ENCODE measurements at places on chromosomes 7 and 10. TPM values are rescaled to one million over a fixed set of nuclear protein-coding genes. Genes with fewer than 3 reads are reported as not detected.

DNA sequence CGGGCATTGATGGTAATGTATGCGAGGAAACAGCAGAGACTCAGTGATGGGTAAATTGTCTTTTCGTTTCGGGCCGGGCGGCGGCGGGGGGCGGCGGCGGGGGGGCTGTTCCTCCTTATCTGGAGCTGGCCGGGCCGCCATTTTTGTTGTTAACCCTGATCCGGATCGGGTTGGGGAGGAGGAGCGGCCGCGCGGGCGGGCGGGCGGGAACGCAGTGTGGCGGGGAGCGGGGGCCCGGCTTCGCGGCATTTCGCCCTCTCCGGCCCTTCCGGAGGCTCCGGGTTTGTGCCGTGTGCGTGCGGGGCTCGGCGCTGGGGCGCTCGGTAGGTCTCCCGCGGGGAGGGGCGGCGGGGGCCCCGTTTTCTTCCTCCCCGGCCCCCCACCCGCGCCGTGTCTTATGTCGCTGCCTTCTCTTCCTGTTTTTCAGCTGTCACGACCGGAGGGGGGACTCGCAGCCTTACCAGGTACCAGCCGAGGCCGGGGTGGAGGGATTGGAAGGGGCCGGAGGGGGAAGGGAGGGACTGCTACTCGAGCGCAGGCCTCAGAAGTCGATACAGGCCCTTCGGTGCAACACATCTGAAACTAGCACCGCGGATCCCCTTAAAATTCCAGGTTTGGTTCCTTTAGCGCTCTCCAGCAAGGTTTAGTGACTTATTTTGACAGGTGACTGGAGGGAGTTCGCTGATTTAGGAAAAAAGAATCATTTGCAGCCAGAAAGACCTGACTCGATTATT is 820 bp downstream of the WAC start:
- peak; percentile 92 for DNase-seq

PTPRN2 gene
- 2.6 TPM for total RNA-seq

PLA2G12B gene
- total RNA-seq = not detected

DNA sequence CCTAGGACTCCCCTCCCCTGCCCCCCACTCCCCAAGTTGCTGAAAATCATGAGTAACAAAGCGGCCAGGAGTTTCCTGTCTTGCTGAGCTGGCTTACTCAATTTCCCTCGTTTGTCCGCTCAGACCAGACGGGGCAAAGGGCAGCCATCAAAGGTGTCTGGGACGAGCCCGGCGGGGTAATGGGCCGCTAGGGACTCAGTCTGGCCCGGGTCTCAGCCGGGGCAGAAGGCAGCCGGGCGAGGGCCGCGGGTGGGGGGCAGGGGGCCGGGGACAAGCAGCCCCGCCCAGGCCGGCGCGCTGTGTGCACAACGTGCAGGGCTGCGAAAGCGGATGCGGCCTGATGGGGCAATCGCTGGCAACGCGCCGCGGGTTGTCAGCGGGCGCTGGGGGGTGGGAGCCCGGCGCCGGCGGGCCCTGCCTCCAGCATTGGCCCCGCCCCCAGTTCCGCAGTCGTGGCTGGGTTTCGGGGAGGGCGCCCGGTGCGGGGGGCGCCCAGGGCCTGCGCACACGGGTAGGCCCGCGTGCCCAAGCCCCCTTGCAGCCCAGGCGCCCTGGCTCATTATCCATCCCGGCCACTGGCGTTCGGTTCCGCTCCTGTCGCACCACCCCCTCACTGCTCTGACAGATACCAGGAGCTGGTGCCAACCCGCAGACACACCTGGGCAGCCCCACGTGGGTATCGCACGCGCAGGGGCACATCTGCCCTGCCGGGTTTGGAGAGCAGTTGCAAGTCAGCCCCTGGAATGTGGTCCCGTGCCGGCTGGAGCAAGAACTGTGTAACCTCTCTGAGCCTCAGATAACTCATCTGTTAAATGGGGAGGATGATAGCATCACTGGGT is 35.1 kb downstream of the DNAJB12 start:
- peak; percentile 99 for DNase-seq

DNA sequence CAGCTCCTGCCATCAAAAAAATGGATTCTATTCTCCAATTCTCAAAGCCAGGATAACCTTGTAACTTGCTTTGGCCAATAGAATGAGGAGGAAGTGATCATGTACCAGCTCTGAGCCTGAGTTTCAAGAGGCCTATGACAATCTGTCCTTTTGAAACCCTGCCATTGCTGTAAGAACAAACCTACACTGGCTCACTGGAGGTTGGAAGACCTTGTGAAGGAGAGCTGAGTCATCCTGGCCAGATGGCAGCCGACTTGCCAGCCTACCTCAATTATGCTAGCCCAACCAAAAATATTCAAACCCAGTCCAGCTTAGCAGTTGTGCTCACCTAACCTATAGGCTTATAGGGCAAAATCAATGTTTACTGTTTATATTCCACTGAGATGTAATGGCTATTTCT is 93.0 kb downstream of the HGF start:
- DNase-seq = no peak

GRCh38 chr10:23065181-23065948 is 30.0 kb upstream of the MSRB2 start:
- no peak for DNase-seq

- no peak for DNase-seq
Measured at GRCh38 chr10:102335184-102335583, 60.3 kb upstream of the NFKB2 start.

- no peak for DNase-seq
Measured at GRCh38 chr7:110386006-110386405, 704.9 kb upstream of the LRRN3 start.

GRCh38 chr7:154287356-154287755 is 235.2 kb downstream of the DPP6 start:
- DNase-seq = no peak

DNA sequence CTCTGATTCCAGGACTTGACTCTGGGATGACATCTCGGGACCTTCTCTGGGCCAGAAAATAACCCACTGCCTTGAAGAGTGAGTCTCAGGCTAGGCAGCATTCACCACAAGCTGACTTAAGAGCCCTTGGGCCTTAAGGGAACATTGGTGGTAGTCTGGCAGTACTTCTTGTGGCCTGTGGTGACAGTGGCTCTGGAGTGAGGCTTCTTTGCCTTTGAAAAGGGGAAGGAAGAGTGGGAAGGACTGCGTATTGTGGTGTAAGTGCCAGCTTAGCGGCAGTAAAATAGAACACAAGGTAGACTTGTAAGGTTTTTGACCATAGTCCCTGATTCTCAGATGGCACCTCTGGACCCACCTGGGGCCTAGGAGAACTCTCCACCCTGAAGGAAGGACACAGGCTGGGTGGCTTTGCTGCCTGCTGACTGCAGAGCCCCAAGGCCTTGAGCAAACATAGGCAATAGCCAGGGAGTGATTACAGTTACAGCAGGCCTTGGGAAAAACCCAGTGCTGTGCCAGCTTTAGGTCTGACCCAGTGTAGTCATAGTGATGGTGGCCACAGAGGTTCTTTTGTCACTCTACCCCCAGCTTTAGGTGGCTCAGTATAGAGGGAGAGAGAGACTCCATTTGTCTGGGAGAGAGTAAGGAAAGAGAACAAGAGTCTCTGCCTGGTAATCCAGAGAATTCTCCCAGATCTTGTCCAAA is 483.9 kb downstream of the SH2D4B start:
- no peak for DNase-seq

- DNase-seq = no peak
Measured at GRCh38 chr7:73941836-73942551, 81.0 kb downstream of the TMEM270 start.

DNA sequence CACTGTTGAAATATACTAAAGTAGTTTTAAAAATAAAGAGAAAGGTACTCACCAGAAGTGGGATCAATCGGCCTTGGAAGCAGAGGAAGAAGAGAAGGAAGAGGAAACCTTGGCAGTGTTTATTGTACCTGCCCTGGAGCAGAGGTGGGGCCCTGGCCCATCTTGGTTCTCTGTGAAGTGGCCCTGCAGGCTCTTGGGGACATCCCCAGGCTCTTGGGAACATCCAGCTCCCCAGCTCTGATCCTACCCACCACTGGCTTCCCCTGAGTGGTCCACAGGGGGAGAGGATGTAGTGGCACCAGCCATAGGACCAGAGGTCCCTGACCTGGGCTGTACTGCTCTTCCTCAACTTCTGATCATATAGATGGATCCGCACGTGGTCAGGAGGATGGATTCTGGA is 22.3 kb upstream of the RET start:
- peak; percentile 43 for DNase-seq

DNA sequence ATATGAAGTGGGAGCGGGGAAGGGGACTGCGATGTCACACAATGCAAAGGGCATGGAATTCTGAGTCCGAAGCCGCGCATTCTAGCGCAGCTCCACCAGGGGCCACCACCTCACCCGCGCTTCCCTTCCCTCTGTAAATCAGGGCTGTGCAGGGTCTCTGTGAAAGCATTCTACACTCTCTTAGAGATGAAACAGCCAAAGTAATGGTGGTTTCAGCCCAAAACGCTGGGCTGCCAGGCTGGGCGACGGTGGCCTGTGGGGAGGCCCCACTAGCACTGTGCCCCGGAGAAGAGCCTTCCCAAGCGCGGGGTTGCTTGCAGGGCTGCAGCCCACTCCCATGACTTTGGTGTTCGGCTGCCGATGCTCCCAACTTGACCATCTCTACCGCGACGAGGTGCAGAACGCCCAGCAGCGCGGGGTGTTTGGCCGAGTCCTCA is 11.4 kb downstream of the ATG9B start:
- no peak for DNase-seq

DNA sequence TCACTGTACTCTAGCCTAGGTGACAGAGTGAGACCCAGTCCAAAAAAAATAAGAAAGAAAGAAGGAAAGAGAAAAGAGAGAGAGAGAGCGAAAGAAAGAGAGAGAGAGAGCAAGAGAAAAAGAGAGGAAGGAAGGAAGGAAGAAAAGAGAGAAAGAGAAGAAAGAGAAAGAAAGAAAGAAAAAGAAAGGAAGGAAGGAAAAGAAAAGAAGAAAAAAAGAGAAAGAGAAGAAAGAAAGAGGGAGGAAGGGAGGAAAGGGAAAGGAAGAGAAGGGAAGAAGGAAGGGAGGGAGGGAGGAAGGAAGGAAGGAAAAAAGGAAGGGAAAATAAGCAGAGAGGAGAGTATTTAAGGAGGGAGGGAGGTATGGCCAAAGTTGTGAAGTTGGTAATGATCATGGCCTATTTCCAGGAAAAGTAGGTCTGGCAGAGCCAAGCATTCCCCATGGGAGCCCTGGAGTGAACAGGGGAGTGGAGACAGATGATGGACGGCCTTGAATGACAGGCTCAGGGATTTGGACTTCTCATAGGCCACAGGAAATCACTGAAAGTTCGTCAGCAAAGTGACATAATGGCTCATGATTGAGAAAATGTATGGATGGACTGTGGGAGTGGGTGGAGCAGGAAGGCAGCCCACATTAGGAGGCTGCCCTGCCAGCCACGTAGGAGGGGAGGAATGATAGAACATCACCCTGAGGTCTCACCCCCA is 44.8 kb upstream of the CUX1 start:
- no peak for DNase-seq

RP9 gene
- total RNA-seq = 8.0 TPM

SMO gene
- total RNA-seq = 6.9 TPM

DNA sequence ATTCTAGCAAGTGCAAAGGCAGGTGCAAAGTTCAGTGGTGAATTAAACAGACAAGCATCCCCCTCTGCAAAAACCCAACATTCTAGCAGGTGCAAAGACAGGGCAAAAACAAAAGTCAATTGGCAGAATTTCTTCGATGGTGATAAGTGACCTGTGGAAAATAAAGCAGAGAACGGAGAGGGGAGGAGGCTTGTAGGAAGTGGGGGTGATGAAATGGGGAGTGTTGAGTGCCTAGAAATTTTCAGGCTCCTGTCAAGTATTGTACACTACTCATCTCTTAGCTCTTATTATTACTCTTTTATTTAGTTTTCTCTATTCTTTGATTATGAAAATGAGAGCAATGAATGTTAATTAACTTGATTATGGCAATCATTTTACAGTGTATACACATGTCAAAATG is 2.4 kb upstream of the CD36 start:
- DNase-seq = no peak

- DNase-seq = no peak
Measured at GRCh38 chr7:45918556-45918955, 2.5 kb downstream of the IGFBP3 start.

GRCh38 chr7:36966039-36966438 is 241.7 kb upstream of the AOAH start:
- DNase-seq = no peak

GRCh38 chr7:157411580-157411979 is 74.8 kb downstream of the DNAJB6 start:
- no peak for DNase-seq

- DNase-seq = no peak
Measured at GRCh38 chr7:84085147-84085546, 109.4 kb downstream of the SEMA3A start.

GRCh38 chr10:36504758-36505157 is 620.6 kb upstream of the ANKRD30A start:
- no peak for DNase-seq

TMEM176B gene
- 57.8 TPM for total RNA-seq

FBXL13 gene
- 0.55 TPM for total RNA-seq

DNA sequence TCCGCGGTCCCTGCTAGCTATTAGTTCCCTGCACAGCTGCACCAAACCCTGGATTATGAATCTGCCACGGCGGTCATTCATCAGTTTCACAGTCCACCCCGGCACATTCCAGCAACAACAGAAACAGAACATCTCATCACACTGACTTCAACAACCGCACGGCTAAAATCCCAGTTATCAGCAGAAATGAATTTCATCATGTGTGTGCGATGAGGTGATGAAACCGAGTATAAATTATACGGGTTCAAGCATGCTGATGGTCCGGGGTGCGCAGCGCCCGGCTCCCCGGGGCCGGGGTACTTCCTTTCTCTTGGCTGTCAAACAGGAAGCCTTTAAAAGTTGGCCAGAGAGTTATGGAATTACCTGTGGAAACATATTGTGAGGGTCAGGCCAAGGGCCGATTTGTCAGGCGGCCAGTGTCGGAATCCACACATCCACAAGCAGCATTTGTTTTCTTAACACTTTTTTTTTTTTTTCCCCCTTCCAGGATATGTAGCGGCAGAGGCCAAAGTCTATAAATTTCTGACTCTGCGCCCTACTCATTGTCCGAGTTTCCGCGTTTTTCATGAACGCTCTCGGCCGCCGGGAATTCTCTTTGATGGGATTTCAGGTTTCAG is 420.9 kb upstream of the MGMT start:
- no peak for DNase-seq

NUTM2A gene
- total RNA-seq = 1.1 TPM

DNA sequence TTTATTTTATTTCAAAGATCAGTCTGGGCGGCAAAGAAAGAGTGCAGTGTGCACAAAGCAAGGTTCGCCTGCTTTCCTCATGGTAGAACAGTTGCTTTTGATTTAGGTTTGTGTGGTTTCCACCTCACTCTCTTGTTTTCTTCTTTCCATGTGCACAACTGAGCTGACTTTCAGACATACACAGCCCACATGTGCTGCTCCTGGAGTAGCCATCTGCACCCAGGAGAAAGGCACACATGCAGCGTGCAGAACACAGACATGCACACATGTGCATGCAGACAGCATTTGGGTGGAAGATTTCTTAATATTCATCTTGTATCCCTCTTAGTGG is 302.1 kb downstream of the FZD1 start:
- no peak for DNase-seq

- peak; percentile 92 for DNase-seq
Measured at GRCh38 chr10:63520500-63521415, at the start of gene REEP3. Gene REEP3 (plus strand): TSS chr10:63521401. CDS start chr10:63521546, 145 bp downstream.

DNA sequence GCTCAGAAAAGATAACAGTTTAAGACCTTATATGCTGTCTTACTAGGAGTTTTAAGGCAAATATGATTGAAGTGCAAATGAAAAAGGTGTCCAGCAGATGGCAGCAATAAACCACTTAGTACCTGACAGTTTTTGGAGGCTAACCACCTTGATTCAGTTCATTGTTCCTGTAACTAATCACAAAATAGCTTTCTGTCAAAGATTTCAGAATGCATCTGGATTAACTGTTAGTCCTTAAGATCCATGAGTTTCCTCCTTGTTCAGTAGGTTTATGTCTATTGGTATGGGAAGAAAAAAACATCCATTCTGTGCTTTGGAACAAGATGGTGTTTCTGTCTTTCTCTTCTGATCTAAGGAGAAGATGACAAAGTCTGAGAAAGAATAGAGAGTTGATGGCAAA is 46.6 kb downstream of the CCSER2 start:
- no peak for DNase-seq

Data from mesenteric fat pad (tissue), 1 donor.